ENCODE measurements at places on chromosomes 7 and 10.

DNA sequence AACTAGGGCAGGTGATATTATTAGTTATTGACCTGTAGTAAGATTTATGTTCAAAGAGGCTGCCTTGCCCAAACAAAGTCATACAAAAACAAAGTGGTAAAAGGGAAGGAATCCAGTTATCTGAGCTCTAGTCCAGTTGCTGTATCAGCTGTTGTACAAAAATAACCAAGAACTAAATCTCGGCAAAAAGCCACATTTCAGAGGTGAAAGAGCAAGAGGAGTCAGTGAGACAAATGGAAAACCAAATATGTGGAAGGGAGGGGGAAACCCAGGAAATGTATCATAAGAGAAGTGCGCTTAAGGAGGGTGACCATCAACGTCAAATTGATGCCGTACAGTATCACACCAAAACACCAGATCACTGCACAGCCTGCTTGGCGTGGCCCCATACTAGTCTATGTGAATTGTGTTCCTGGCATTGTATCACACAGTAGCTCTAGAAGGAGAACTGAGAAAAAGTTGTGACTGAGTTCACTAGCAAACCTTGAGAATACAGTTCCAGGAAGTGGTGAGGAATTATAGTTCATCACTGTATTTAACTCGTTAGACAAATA lies 6.4 kb downstream of the AGBL3 start:
- no peak for DNase-seq

DNA sequence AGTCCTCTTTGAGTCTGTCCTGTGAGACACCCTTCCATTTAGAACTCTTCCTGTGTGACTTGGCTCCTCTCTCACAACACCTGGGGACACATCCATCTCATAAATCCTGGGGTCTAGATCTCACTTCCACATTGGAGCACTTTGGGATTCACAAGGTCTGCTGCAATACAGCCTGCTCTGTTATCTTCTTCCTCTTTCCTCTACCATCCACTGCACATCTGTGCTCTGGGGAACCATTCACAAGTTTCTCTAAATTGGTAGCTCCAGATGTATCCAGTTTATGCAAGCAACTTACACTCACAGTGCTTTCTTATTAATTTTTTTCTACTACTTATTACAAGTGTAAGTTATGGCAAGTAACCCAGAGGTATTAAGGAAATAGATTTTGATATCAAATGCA lies 5.5 kb upstream of the FIGNL1 start:
- DNase-seq, result no peak

GRCh38 chr10:119679480-119679829 lies 28.3 kb downstream of the BAG3 start:
- no peak for DNase-seq

- no peak for DNase-seq
These were observed 515.6 kb downstream of the CALN1 start for GRCh38 chr7:71896535-71896934.

GRCh38 chr10:23158370-23158769 lies 33.7 kb upstream of the PTF1A start:
- DNase-seq, result peak; percentile 32

- no peak for DNase-seq
These were observed 23.5 kb upstream of the GPR26 start for GRCh38 chr10:123642697-123643096.

DNA sequence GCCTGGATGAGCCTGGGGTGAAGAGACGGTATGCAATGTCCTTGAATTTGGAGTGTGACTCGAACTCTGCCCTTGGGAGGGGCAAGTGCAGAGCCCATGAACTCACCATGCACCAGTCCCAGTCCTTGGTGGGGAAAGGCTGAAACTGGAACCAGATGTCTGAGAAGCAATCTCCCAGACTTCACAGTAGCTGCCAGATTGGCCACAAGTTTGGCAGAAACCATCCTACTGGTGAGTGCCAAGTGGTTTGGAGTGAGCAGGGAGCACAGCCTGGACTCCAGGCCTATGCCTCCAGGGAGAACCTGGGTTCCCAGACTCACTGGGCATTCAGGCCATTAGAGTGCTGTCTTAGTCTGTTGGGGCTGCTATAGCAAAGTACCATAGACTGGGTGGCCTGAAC lies 99.6 kb upstream of the LYZL1 start:
- no peak for DNase-seq

- DNase-seq, result no peak
These were observed 508.2 kb downstream of the ZWINT start for GRCh38 chr10:55852900-55853299.

DNA sequence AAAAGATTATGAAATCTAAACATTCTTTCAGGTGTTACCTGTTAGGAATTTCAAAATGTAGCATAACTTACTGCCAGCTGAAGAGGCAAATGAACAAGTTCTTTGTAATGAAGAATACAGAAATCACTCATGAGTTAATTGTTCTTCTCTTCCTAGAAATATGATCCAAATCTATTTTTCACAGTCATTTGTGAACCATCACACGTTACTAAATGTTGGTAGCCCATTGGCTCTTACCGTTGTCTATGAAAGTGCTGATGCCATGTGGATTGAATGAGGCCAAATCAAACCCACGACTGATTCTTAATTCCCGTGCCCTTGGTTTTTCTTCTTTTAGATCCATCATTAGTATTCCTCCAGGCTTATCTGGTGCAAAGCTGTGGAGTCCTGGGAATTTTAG lies 15.9 kb upstream of the PON3 start:
- DNase-seq, result no peak

DNA sequence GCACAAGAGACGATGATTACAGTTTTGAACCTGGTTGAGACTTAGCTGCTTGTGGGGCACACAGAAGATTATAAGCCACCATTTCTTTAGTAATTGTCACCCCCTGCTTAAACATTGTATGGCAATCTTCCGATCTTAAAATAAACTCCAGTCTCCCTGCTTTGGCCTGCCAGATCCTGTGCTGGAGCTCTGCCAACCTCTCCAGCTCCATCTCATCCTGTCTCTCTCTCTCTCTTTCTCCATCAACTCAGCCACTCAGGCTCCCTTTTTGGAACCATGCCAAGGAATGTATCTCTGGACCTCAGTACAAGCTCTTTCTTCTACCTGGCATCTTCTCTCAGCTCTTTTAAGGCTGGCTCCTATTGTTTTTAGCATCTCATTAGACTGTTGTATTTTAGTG lies 1053.2 kb downstream of the REEP3 start:
- no peak for DNase-seq

DNA sequence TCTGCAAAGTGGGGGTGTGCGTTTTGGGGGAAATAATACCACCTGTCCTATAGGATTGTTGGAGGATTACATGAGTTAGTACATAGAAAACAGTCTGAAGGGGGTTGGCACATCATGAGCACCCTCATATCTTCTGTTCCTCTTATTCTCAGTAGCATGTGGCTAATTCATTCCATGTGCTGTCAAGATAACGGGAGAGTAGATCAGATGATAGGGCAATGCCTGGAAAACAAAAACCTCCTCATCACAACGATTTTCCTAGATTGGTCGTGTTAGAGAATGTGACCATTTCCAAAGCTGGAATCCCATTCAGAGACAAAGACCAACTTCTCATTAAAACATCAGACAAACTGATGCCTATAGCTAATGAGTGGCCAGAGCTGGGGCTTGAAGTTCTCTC lies 50.6 kb downstream of the FAM241B start:
- no peak for DNase-seq

- no peak for DNase-seq
These were observed 98.6 kb upstream of the RPA3 start for GRCh38 chr7:7816816-7817536.

DNA sequence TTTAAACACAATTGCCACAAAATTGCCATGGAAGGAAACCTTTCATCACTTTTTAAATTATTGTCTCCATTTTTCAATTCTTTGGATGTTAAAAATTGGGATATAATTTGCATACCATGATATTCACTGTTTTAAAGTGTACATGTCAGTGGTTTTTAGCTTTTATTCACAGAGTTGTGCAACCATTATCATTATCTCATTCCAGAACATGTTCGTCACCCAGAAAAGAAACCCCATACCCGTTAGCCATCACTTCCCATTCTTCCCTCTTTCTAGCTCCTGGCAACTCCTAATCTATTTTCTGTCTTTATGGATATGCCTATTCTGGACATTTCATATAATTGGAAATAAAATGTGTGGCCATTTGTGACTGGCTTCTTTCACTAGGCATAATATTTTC lies 260.3 kb upstream of the FERD3L start:
- no peak for DNase-seq

DNA sequence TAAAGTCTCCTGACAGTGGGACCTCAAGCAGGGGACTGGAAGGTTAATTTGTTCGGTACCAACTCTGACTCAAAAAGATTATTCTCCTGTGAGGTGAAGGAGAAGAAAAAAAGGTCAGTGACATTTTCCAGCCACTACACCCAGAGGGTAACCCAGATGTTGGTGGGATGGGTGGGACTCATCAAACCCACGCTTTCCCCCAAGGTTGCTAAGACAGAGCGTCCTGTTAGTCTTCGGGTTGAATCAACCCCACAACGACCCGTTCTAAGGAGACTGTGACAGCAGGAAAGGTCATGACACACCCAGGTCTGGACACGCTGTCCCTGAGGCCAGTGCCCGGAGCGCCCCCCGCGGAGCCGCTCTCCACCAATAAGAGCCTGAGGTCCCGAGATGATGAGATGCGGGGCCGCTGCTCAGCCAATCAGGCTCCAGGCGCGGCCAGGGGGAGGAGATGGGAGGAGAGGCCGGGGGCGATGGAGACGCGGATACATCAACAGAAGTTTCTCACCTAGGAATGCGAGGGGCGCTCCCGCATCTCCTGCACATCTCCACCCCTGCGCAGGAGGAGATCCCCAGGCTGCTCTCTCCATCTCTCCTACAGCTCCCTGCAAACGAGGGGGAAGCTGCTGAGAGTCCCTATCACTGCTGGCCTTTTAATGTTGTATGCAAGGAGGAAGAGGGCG lies at the start of gene WNT16:
Gene WNT16, plus strand, starts transcription at position 493 of the 683 bp plus-strand sequence. CDS start 293 bp downstream, outside the sequence.
- DNase-seq, result no peak

- no peak for DNase-seq
These were observed 61.8 kb upstream of the SLC35B4 start for GRCh38 chr7:134378562-134378961.

DNA sequence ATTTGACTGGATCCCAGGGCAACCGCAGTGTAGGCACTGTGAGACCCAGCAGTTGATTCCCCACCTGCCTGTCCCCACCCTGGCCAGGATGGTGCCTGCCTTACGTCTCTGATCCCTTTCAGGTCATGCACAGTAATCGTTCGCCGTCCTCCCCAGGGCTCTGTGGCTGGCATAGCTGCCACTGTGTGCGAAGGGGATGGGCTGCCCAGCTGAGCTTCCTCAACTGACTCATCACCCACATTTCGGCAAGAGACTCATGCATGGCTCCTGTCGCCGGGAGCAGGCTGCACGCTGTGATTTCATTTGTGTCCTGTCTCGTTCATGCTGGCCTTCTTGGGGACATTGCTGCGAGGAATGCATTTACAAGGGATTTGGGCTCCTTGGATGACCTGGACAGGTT lies 252.4 kb downstream of the KLF6 start:
- no peak for DNase-seq

GRCh38 chr7:90919816-90920215 lies 323.7 kb downstream of the CDK14 start:
- no peak for DNase-seq

DNA sequence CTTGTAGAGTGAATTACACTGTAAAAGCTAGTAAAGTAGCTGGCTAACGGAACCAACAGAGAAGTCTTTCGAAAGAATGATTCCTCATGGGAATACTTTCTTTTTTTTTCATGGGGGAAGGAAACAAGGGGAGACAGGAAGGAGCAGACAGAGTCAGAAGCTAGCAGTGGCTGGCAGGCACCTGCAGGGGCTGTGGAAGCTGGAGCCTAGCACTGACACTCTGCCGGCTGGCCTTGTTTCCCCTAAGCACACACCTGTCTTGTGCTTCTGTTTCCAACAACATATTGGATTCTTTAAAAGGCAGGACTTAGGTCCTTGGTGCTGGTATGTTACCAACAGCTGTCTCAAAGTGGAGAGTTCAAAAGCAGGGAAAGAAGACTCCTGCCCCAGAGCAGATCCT lies 24.7 kb downstream of the NOD1 start:
- DNase-seq, result no peak

GRCh38 chr7:153381275-153382040 lies 621.9 kb downstream of the ACTR3B start:
- peak; percentile 7 for DNase-seq

- DNase-seq, result no peak
These were observed 35.5 kb downstream of the GPRIN2 start for GRCh38 chr10:46520941-46521340.

DNA sequence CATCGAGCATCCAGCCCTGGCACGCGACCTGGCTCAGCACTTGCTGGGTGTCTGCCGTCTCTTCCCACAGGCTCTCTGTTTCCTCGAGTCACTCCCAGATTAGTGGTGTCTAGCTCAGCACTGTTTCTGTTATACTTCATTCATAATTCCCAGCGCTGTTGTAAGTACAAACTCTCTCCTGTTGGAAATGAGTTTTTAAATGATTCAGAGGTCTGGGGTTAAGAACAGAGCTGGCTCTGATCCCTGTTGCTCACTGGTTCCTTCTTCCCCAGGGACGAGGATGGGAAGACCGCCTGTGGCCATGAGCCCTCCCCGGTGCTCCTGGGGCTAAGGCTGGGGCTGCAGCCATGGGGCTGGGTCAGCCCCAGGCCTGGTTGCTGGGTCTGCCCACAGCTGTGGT lies 17.3 kb upstream of the C10orf95 start:
- DNase-seq, result no peak

DNA sequence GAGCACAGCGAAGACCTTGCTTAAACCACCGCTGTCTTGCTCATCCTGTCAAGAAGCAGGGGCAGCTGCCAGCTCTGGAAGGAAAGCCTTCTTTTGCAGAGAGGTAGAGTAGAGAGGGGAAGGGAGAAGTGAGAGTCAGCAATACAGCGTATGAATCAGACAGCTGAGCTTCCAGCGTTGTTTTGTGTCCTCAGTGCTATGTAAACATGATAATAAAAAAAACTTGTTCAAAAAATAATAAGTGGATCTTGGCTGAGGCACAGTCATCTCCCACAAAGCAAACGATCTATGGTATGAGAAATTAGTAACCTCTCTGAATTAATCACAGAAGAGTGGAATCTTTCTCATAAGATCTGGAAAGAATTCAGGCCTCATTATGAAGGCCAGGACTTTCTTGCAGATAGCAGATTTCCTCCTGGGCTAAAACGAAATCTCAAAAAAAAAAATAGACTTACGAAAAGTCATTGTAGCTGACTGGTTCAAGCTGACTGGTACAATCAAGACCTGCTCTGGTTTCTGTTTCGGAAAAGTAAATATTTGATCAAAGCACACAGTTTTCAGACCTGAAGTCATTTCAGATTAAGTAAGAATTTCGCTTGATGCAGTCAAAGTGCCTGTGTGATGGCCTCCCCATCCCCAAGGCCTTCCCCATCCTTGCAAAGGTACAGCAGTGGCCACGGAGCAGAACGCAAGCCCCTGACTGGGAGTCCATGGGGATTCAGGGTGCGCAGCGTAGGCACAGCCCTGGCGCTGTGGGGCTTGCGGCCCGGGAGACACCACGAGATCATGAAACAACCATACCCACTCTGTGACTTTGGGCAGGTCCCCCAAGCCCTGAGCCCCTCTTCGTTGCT lies 29.4 kb downstream of the CHST15 start:
- no peak for DNase-seq

Data from hippocampal formation (tissue), 2 donors.